ENCODE measurements at places on chromosomes 6 and 20.

GRCh38 chr20:44702776-44703175, 12.4 kb upstream of the CCN5 start:
- no peak for DNase-seq

GRCh38 chr6:152771061-152771687, 20.6 kb downstream of the VIP start:
- DNase-seq: no peak

DNA sequence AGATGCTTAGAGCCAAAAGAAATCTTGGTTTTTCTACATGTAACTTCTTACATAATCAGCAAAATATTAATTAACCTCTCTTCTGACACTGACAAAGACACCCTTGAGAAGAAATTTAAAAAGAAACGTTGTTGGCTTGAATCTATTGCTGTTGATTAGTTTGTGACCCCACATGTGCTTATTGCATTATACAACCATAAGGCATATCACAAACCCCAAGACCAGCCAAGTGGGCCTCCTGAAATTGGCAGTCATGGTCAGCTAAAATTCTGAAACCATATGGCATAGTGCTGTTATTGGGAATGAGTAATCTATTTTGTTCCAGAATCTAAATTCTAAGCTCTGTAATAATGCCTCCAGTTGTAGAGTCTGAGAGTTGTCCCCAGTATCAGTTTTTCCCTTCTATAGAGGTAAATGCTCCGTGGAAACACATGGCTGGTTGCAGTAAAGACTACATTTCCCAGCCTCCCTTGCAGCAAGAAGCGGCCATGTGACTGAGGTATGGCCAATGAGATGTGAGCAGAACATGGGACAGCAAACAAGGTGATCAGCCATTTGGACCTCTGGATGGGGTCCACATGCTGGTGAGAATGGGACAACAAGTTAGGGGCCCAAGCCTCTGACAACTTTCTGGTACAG, 42.3 kb upstream of the PTPN1 start:
- no peak for DNase-seq

DNA sequence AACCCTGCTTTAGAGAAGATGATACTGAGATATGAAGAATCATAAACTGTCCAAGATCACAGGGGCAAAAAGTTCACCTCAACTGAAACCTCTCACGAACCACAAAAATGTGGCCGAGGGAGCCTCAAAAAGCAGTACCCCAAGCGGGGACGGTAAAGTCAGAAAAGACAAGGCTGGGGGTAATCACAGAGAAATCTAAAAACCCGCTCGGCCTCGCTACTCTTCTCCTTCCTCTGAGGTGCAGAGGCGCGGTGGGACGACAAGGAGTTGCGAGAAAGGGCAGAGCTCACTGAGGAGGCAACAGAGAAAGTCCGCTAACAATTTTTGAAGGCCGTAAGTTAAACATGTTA, 356 bp upstream of the IRAK1BP1 start:
- no peak for DNase-seq

- DNase-seq: no peak
These were observed 166.6 kb downstream of the ARID1B start for GRCh38 chr6:156943816-156944215.

DNA sequence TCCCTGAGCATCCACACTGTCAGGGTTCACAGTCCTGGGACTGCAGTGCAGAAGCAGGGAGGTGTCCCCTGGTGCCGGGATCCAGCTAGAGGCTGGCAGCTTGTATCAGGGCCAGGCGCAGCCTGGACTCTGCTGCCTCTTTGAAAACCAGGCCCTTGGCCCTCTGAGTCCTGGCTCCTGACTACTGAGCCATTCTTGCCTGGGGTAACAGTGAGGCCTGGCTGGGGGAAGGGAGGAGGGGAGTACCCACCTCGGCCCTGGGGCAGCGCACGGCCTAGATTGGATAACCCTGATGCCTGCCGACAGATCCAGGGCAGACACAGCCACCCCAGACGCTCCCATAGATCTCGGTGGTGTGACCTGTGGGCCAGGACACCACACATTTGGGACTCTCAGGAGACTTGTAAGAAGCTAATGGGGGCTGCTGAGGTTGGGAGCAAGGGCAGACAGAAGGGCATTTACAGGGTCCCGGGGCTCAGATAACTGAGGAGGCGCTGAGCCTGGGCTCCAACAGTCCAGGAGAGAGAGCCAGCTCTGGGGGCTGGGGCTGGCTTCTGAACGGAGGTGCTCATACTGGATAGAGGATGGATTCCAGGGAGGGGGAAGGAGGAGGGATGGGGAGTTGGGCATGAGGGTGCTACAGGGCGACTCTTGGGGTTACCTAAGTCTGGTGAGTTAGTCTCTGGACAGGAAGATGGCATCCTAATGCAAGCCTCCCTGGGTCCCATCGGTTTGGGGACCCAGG, 30.5 kb downstream of the SPDEF start:
- DNase-seq: no peak

- no peak for DNase-seq
These were observed 45.1 kb downstream of the ADGRF1 start for GRCh38 chr6:46996860-46997641.

DNA sequence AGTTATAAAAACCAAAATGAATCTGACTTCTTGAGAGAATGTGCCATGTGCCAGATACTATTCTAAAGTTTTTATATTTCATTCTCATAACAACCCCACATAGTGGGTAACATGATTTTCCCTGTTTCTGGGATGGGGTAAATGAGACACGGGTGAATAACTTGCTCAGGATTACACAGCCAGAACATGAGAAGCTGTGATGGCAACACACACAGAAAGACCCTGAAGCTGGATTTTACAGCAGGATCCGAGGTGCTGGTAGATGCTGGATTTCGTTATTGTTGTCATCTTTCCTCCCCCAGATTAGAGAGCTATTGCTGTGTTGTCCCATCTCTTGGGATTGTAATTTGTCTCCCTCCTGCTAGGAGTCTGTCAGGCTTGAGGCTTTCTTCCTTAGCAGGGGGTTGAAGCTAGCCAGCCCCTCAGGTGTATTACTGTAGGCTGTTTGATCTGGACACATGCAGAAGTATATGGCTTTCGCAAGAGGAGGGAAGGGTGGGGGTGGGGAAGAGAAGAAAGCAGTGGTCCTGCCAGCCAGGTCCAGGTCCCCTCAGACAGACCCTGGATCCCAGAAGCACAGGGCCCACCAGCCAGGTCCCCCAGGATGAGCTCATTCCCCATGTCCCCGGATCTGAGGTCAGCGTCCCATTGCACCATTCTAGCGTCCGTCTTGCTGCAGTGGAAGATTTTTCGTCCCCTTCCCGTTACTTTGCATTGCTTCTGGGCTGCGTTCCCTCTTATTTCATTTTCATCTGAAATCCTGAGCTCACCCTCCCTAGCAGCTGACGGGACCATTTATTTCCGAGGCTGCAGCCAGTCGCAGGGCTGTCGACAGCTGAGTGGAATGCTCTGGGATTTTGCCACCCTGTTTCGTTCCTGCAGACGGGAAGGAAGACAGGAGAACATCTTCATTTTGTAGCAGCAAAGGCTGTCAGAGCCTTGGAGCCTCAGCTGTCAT, 7.3 kb upstream of the KCNG1 start:
- no peak for DNase-seq
